ENCODE measurements at places on chromosomes 4 and X. TPM values are rescaled to one million over a fixed set of nuclear protein-coding genes. Genes with fewer than 3 reads are reported as not detected.

DNA sequence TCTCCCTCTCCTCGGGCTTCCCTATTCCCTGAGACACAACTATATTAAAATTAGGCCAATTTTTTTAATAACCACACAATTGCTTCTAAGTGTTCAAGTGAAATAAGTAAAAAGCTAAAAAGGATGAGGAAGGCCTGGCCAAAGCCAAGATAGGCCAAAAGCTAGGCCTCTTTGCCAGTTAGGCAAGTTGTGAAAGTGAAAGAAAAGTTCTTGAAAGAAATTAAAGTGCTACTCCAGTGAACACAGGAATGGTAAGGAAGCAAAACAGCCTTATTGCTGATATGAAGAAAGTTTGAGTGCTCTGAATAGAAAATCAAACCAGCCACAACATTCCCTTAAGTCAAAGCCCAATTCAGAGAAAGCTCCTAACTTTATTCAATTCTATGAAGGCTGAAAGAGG, 114.2 kb upstream of the FAT4 start:
- DNase-seq: no peak

DUSP21 gene
- not detected for total RNA-seq

SSX2B gene
- total RNA-seq: not detected

DNA sequence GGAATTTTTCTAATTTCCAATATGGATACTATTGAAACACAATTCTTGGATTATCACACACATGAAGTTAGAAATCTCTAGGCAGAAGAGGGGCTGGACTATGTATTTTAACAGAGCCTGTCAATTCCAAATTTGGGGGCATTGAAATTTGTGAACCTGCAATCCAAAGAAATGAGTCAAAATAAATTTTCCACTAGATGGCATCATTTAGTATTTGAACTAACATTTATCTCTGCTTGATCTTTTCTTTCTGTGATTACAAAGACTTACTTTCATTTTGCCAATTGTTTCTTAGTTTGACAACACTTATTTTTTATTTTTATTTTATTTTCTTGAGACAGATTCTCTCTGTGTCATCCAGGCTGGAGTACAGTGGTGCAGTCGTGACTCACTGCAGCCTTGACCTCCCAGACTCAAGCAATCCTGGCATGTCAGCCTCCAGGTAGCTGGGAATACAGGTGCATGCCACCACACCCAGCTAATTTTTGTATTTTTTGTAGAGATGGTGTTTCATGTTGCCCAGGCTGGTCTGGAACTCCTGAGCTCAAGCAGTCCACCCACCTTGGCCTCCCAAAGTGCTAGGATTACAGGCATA, 2.7 kb upstream of the PYURF start:
- DNase-seq: no peak

IDH3G gene
- 53.1 TPM for total RNA-seq

- DNase-seq: no peak
Observed at GRCh38 chr4:25031077-25031621, 403 bp upstream of the LGI2 start.

IQCM gene
- not detected for total RNA-seq

GRCh38 chr4:81756973-81757372, 285.3 kb upstream of the RASGEF1B start:
- DNase-seq: no peak

TBC1D19 gene
- total RNA-seq: 4.8 TPM

DNA sequence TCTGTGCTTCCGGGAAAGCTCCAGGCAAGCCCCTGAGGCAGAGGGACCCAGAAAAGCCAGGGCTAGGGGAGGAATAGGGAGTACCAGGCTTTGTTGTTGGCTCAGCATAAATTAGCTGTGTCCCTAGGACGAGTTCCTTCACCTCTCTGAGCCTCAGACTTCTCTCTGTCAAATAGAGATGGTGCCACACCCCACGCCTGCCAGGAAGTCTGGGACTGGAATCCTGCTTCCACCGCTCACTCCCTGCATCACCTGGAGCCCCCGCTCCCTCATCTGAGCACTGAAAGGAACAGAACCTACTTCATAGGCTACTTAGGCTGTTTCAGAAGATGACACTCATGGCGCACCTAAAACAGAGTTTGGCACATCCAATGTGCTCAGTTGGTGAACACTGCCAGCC, 8.1 kb upstream of the JAKMIP1 start:
- DNase-seq: no peak

- no peak for DNase-seq
Observed at GRCh38 chr4:20764366-20764992, 64.2 kb downstream of the PACRGL start.

- no peak for DNase-seq
Observed at GRCh38 chr4:107066621-107067020, 30.5 kb upstream of the DKK2 start.

GRCh38 chr4:99894998-99895397, 771 bp upstream of the LAMTOR3 start:
- DNase-seq: no peak

CLDN22 gene
- not detected for total RNA-seq

DNA sequence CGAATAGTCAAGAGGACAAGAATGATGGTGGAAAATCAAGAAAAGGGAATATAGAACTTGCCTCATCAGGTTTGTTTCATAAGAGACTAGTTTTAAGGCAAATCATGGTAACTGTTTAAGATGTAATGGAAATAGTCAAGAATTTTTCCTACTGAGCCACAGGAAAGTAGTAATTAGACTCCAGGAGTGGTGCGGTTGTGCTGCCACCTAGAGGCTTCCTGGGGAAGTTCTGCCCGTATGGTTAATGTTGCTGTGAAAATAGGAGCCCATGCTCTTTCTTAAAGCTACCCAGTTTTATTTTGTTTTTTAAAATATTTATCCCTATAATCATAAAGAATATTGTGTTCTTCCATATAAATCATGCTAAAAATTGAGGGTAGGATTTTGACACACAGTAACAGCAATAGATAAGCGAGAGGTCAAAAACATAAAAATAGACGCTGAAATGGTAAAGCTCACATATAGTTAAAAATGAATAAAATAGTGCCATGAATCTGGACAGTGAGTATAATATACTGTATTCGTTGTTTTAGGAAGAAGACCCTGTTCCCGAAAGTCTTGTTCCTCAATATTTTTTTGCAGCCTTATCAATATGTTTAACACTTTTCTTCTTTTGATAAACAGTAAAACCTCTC, 87.0 kb downstream of the PHOX2B start:
- peak; percentile 50 for DNase-seq

HPSE gene
- 0.40 TPM for total RNA-seq

GRCh38 chrX:75156531-75156945, 455 bp upstream of the ABCB7 start:
- DNase-seq: no peak

FDCSP gene
- not detected for total RNA-seq

DNA sequence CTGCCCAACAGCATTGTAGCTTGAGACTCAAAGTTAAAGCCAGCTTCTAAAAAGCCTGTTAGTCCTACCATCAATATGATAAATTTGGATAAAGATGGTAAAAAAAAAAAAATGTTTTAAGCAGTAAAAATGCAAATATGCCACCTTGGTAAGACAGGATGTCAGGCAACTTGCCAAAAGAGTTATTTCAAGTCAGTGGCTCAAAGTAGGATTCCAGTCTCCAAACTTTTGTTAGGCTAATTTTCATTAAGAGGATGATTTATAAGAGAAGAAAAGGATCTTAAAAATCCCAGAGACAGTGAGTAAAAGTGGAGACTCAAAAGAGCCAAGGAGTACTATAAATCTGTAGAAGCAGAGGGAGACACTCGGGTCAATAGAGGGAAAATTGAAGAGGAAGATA, 47.5 kb downstream of the GASK1B start:
- DNase-seq: no peak

- DNase-seq: no peak
Observed at GRCh38 chrX:66005830-66006449, 33.9 kb downstream of the VSIG4 start.

GRCh38 chr4:76984127-76984526, 34.6 kb downstream of the SEPTIN11 start:
- DNase-seq: no peak

GRCh38 chr4:47643845-47644244, 158.8 kb downstream of the ATP10D start:
- no peak for DNase-seq

DNA sequence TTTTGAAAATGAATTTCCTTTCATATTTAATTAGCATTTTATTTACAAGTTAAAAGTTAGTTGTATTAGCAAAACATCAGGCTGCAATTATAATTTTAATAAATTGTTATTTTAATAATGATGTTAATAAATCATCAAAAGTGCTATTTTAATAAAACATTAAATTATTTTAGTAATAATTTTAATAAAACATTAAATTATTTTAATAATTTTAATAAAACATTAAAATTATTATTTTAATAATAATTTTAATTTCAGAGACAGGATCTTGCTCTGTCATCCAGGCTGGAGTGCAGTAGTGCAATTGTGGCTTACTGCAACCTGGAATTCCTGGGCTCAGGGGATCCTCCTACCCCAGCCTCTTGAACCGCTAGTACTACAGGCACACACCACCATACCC, 10.8 kb downstream of the RAP2C start:
- no peak for DNase-seq

NLRP2B gene
- not detected for total RNA-seq

HOPX gene
- total RNA-seq: 9.8 TPM

- DNase-seq: peak; percentile 40
Observed at GRCh38 chrX:153773741-153774575, 6.9 kb upstream of the SRPK3 start.

GRCh38 chr4:105490523-105490922, 16.7 kb upstream of the PPA2 start:
- DNase-seq: no peak

- DNase-seq: no peak
Observed at GRCh38 chrX:1584237-1585011, 7.0 kb upstream of the AKAP17A start.

- DNase-seq: no peak
Observed at GRCh38 chr4:111231281-111231680, 608.4 kb upstream of the PITX2 start.

SOD3 gene
- 15.6 TPM for total RNA-seq

- DNase-seq: peak; percentile 98
Observed at GRCh38 chrX:48539345-48540027, at the start of gene TBC1D25. TSS of gene TBC1D25 (plus strand) at chrX:48539714. CDS start at chrX:48539798, 84 bp downstream.

GRCh38 chrX:107522901-107523300, 73.4 kb downstream of the FRMPD3 start:
- DNase-seq: no peak

AVPR2 gene
- 1.3 TPM for total RNA-seq

GRCh38 chr4:54976682-54977081, 148.7 kb downstream of the KDR start:
- DNase-seq: no peak

GRCh38 chrX:100289066-100289558, 121.0 kb downstream of the PCDH19 start:
- DNase-seq: no peak

DNA sequence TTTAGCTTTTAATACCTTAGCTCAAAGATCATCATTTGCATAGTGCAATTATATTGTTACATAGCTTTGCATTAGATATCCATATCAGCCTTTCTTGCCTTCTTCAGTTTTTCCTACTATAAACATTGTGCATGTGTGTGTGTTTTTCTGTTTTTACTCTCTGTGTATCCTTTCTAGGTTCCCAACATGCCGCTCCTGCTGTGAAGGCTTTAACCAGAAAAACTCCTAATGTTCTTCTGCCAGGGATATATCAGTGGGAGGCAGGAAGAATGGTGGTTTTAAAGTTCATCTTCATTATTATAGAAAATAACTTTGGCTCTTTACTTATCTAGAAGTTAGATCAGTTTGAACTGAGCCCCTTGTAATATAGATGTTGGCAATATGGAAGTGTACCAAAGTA, 61.2 kb downstream of the CPE start:
- no peak for DNase-seq

LNX1 gene
- total RNA-seq: 3.0 TPM

GRCh38 chr4:72302981-72303704, 265.9 kb downstream of the ADAMTS3 start:
- no peak for DNase-seq

GRPR gene
- 0.60 TPM for total RNA-seq

TSPAN7 gene
- total RNA-seq: 136 TPM

DNA sequence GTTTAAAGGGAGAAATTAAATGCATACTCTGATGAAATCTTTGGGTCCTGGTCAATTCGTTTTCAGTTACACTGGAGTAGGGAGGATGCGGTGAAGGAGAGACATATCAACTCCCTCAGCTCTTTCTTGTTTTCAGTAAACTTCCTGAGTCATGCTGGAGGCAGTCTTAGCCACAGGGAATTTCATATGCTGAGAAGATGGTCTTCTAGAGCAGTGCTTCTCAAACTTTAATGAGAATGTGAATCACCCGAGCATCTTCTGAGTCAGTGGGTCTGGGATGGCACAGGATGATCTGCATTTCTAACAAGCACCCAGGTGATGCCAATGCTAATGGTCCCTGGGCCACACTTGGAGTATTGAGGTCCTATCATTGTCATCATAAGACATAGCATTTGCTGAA, 214.5 kb downstream of the KIT start:
- no peak for DNase-seq

SH2D1A gene
- 0.15 TPM for total RNA-seq

DNA sequence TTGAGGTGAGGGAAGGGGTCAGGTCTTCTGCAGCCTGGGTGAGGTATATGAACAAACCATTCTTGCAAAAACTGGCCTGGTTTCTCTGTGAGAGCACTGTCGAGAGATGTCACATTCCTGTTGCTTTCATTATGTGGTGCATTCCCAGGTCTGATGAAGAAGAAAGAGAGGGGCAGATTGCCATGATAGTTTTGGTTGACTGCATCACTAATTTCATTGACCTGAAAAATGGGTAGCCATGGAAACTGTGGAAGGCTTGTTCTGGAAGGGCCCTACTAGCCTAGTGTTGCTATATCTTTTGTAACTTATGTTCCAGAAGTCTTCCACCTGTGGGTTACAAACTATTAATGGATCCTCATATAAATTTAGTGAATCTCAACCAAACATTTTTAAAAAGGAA, 32.9 kb upstream of the CYBB start:
- no peak for DNase-seq

GRCh38 chrX:1528186-1528883, 8.7 kb downstream of the P2RY8 start:
- DNase-seq: no peak

- no peak for DNase-seq
Observed at GRCh38 chr4:122619611-122620010, 1.3 kb downstream of the IL21 start.

ITIH6 gene
- total RNA-seq: not detected

- DNase-seq: no peak
Observed at GRCh38 chrX:30990361-30990760, 81.5 kb downstream of the FTHL17 start.

DNA sequence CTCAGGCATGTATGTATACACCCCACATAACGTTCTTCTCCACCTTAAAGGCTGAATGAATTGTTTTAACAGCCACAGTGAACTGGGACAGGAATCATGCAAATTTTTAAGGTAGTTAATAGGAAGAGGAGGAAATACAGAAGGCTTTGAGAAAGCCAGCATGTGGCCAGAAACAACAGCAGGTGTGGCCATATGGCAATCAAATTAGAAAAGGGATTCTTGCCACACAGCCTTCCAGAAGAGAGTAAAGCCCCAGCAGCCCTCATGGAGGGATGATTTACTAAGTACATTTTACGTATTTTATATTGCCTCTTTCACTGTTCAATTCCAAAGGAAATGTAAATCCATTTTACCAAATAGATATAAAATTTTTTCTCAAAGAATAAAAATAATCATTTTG, 792.2 kb downstream of the ADGRL3 start:
- DNase-seq: no peak

TKTL2 gene
- total RNA-seq: not detected

All from psoas muscle (tissue), 8 donors.